Effector memory CD4-positive, alpha-beta T cell (primary cell): ENCODE measurements at places on chromosomes 7 and 10.

- no peaks in the 10 kb centered on the region for H3K4me1 ChIP-seq
- H3K4me3 ChIP-seq, result no peak overlapping the region
- H3K27ac ChIP-seq, result no peak overlapping the region
- H3K36me3 ChIP-seq, result no peaks in the 10 kb centered on the region
Measured at GRCh38 chr7:100247152-100247757, 27.5 kb downstream of the PVRIG start.

DNA sequence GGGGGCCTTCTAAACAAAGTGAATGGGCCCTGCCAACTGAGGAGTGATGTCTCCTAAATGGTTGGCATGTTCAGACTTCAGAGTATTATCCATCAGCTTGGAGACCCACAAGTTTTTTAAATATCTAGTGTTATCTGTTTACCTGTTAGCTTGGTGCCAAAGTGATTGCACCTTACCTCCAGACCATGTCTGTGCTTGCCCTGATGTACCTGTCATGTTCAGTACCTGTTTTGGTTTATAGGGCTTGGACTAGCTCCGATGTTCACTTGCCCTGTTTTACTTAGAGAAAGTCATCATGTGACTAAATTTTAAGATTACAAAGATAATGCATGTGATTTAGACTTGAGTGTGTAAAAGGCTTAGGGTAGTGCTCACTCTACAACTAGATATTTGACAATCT lies 67.7 kb downstream of the CNNM2 start:
- no peak for DNase-seq
- no peaks in the 10 kb centered on the region for H3K27me3 ChIP-seq
- H3K36me3 ChIP-seq, result no peaks in the 10 kb centered on the region
- H3K4me1 ChIP-seq, result no peaks in the 10 kb centered on the region
- H3K27ac ChIP-seq, result no peak overlapping the region
- no peak overlapping the region for H3K4me3 ChIP-seq

DNA sequence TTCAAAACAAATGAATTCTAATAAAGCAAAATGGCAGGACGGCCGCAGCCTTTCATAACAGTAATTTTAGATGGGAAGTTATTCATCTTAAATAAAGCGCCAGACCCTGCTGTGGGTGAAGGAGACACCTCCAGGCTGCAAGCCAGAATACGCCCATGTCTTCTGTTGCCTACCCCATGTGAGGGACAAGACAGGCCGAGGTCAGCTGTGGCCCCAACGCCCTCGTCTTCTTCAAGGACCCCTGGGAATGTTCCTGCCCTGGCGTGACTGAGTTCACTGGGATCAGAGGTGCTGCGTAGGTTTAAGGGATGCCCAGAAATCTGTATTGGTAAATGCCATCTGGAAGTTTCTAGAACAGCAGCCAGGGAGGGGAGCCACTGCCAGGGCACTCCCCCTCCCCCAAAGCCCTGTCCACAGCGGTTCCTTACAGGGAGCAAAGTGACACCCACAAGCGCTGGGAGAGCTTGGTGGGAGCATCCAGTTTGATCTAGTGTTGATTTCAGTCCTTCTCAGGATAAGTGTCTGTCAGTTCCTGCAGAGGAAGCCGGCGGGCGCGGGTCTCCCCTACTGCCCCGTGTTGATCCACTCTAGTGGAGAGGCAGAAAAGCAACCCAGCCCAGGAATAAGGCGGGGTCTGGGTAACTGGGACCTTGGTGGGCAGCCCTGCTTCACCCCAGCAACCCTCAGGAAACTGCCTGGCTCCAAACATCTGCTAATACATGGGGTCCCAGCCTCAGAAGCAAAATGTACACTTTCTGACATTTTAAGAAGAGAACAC lies 20.6 kb downstream of the PAPOLB start:
- DNase-seq, result no peak
- no peaks in the 10 kb centered on the region for H3K36me3 ChIP-seq
- no peak overlapping the region for H3K4me3 ChIP-seq
- no peak overlapping the region for H3K27ac ChIP-seq

GRCh38 chr10:129277084-129277483 lies 190.0 kb upstream of the MGMT start:
- H3K27me3 ChIP-seq, result no peaks in the 10 kb centered on the region
- no peaks in the 10 kb centered on the region for H3K4me1 ChIP-seq
- no peaks in the 10 kb centered on the region for H3K36me3 ChIP-seq
- DNase-seq, result no peak
- H3K27ac ChIP-seq, result no peak overlapping the region
- no peak overlapping the region for H3K4me3 ChIP-seq

DNA sequence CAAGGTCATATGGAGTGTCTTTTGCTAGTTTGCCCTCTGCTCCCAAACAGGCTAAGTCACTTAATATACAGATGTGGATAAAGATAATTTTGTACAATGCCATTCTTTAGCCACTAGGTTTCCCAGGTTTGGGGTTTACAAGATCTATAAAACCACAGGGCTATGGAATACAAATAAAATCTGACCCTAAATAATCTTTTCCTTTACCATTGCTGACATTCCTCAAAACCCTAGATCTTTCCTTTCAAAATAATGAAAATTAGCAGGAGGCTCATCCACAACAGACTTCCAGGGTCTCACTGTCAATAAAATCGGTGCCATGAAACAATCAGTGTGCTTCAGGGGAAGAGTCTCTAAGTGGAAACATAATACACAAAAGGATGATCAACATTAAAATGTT lies 148.4 kb downstream of the CPEB3 start:
- H3K27me3 ChIP-seq, result no peaks in the 10 kb centered on the region
- H3K27ac ChIP-seq, result no peak overlapping the region
- H3K36me3 ChIP-seq, result no peaks in the 10 kb centered on the region
- no peak overlapping the region for H3K4me3 ChIP-seq
- DNase-seq, result no peak
- H3K4me1 ChIP-seq, result no peaks in the 10 kb centered on the region

DNA sequence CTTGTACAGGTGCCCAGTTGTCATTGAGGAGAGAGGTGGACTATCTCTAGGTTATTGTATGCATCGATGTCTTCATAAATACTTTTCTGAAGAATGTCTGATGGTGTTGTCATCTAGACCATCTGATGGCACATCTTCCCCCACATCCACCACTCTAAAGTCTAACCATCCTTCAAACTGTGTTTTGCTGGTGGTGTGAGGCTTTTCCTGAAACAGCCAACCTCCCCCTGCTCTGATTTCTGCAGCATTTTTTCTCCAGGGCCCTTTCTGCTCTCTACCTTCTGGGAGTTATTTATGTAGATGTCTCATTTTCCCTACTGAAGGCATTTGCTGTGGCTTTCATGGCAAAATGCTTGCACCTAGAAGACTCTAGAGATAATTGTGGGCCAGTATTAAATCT lies 1.5 kb downstream of the PLCE1 start:
- H3K36me3 ChIP-seq, result no peaks in the 10 kb centered on the region
- H3K27ac ChIP-seq, result no peak overlapping the region
- no peaks in the 10 kb centered on the region for H3K27me3 ChIP-seq
- no peak overlapping the region for H3K4me3 ChIP-seq

DNA sequence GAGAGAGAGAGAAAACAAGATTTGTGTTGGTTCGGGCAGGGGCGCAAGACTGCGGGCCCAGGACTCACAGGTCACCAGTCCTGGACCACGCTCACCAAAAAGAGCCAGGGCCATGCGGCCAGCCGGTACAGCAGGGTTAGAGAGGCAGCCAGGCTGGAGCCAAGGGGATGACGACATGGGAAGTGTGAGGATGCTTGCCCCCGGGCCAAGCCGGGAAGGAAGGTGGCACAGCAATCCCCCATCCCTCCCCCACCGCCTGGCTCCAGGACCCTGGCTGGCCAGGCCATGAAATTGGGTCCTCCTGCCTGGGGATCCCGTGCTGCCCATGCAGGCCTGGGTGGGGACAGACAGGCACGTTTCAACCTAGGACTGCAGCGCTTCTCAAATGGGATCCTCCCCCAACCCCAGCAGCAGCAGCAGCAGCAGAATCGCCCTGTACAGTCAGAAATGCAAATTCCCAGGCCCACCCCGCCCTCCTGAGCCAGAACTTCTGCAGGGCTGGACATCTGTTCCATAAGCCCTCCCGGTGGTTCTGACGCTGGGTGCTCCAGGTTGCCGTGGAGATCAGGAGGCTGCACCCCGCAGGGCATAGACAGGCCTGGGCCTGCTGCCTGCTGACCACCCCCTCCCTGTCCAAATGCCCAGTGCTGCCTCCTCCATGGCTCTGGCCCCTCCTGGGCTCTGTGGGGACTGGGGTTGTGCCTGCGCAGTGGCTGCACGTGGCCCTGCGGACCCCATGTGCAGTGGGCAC lies 35.0 kb downstream of the YKT6 start:
- H3K36me3 ChIP-seq, result no peaks in the 10 kb centered on the region
- H3K4me1 ChIP-seq, result no peaks in the 10 kb centered on the region
- no peak for DNase-seq
- H3K27me3 ChIP-seq, result no peaks in the 10 kb centered on the region

DNA sequence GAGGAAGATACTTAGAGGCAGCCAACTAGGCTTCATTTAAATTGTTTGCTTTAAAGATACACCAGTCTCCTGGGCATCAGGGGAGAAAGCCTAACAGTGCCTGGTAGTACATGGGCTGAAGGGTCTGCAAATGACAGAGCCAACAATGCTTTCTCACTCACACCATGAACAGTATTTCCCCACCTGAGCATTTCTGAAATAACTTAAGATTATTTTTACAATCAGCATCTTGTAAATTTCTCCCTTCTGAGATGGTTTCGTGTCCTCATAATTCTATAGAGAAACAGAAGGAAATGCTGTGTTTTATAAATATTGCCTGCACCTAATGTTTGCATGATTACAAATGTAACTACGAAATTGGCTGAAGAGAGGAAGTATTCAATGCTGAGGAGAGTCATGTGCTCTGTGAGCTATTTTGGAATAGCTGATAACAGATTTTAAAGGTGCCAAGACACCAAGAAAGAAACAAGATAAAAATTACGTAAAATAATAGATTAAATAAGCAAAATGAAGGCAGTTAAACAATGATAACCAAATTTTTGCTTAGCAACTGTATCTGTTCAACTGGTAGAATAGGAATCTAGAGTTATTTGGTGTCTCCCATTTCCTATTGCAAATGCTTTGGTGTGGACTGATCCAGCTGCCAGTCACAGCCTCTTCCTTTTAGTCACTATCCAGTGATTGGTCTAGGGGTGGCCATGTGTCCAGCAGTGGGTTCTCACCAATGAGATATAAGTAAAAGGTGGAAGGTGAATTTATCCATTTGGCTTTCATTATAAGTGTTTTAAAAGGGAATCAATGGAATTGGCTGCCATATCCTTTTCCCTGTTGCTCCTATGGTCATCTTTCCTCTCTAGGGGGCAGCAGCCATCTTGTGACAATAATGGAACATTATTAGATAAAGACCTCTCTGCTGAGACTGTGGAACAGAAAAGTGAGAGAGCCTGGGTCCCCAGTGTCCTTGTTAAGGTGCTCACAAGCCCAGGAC lies 167.9 kb upstream of the SLC26A5 start:
- DNase-seq, result no peak
- H3K4me3 ChIP-seq, result no peak overlapping the region
- no peaks in the 10 kb centered on the region for H3K27me3 ChIP-seq
- H3K4me1 ChIP-seq, result no peaks in the 10 kb centered on the region
- no peak overlapping the region for H3K27ac ChIP-seq

DNA sequence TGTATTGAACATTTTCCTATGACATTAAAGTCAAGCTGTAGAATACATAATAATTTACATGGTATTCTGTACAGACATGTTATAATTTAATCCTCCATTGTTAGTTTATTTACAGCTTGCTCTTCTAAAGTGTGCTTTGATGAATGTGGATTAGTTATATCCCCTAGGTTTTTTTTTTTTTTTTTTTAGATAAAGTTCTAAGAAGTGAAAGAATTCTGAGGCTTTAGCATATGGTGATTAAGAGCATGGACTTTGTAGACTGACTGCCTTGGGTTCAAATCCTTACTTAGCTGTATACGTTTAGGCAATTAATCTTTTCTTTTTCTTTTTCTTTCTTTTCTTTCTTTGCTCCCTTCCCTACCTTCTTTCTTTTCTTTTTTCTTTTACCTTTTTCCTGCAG lies 44.9 kb downstream of the MKLN1 start:
- no peaks in the 10 kb centered on the region for H3K27me3 ChIP-seq
- DNase-seq, result no peak
- no peaks in the 10 kb centered on the region for H3K36me3 ChIP-seq
- H3K4me3 ChIP-seq, result no peak overlapping the region
- H3K27ac ChIP-seq, result no peak overlapping the region

GRCh38 chr7:19094598-19095352 lies 22.7 kb downstream of the TWIST1 start:
- H3K4me3 ChIP-seq, result no peak overlapping the region
- H3K27ac ChIP-seq, result no peak overlapping the region
- DNase-seq, result no peak
- H3K36me3 ChIP-seq, result no peaks in the 10 kb centered on the region
- no peaks in the 10 kb centered on the region for H3K27me3 ChIP-seq
- H3K4me1 ChIP-seq, result no peaks in the 10 kb centered on the region

GRCh38 chr7:18419456-18419855 lies 76.1 kb upstream of the HDAC9 start:
- no peak overlapping the region for H3K27ac ChIP-seq
- H3K4me1 ChIP-seq, result no peaks in the 10 kb centered on the region
- H3K36me3 ChIP-seq, result no peaks in the 10 kb centered on the region

DNA sequence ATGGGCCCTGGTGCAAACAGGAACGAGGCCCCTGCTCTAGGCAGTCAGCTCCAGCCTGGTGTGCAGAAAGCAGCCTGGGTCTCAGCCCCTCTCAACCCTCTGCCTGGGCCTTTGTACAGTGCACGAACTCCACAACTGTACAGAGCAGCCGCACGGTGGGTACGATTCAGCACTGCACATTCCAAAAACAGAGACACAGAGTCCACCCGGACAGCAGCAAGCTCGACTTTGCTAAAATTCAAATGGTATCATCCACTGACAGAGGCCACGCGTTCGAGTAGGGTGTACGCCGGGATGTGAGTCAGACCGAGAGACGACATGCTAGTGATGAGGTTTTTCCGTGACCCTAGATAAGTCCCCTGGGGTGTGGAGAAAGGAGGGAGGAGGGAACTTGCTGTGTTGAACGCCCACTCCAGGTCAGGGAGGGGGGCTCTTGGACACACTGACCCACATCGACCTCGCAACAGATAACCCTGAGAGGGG lies 65.6 kb upstream of the PDGFA start:
- H3K27ac ChIP-seq, result peak overlapping the region; percentile 82
- no peaks in the 10 kb centered on the region for H3K36me3 ChIP-seq
- peak; percentile 21 for DNase-seq
- no peaks in the 10 kb centered on the region for H3K27me3 ChIP-seq
- H3K4me3 ChIP-seq, result no peak overlapping the region

GRCh38 chr7:30873207-30873606 lies 38.4 kb upstream of the AQP1 start:
- H3K4me1 ChIP-seq, result no peaks in the 10 kb centered on the region
- H3K4me3 ChIP-seq, result no peak overlapping the region
- no peaks in the 10 kb centered on the region for H3K27me3 ChIP-seq

DNA sequence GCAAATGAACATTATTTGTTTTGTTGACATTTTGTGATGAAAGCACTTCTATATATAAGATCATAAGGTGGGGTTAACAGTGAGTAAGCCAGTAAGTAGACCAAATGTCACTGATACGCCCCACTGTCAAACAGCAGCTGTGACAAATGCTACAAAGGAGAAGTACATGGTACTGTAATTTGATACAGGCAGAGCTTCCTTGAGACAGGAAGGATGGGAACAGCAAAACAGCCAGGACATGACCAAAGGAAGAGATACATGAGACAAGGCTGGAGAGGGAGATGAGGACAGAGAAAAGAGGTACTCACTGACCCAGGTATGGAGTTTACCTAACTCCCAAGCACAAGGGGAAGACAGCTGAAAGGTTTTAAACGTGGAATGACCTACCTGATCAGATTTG lies 127.0 kb downstream of the SRPK2 start:
- DNase-seq, result no peak
- H3K27me3 ChIP-seq, result no peaks in the 10 kb centered on the region

GRCh38 chr10:5523796-5524574 lies 776 bp upstream of the CALML3 start:
- no peaks in the 10 kb centered on the region for H3K36me3 ChIP-seq
- no peaks in the 10 kb centered on the region for H3K4me1 ChIP-seq
- DNase-seq, result no peak
- H3K4me3 ChIP-seq, result no peak overlapping the region
- no peaks in the 10 kb centered on the region for H3K27me3 ChIP-seq
- H3K27ac ChIP-seq, result no peak overlapping the region
